ENCODE measurements at places on chromosomes 13 and 19. TPM values are rescaled to one million over a fixed set of nuclear protein-coding genes. Genes with fewer than 3 reads are reported as not detected.

GRCh38 chr13:100835695-100836094 is 161.1 kb upstream of the TMTC4 start:
- no peak for DNase-seq

- DNase-seq: no peak
Measured at GRCh38 chr13:59363313-59363712, 800.4 kb downstream of the DIAPH3 start.

DNA sequence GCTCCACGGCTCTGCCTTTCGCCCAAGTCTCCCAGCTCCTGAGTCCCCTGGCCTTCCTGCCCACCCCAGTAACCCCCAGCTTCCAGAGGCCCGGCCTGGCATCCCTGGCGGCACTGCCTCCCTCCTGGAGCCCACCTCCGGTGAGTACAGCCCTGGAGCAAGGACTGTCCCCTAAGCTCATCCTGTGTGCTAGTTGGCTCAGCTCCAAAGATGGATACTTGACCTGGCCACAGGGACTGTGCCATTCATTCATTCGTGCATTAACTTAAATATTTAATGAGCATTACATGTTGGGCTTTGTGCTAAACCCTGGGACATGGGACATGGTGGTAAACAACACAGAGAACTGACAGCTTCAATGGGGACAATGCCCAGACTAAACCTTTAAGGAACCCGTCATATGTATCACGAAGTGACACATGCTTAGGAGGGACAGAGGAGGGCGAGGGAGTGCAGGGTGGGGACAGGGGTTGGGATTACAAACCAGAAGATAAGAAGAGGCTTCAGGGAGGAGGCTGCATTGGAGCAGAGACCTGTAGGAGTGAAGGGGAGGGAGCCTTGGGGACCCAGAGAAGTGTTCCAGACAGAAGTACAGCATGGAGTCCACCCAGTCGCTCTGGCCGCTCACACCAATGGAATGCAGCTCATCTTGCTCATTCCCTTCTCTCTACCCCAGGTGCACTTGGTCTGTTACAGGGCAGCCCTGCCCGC is 6.9 kb upstream of the OVOL3 start:
- no peak for DNase-seq

GRCh38 chr13:98997738-98998641 is 20.1 kb upstream of the DOCK9 start:
- DNase-seq: no peak

The SPACA6 gene
- 14.7 TPM for total RNA-seq

DNA sequence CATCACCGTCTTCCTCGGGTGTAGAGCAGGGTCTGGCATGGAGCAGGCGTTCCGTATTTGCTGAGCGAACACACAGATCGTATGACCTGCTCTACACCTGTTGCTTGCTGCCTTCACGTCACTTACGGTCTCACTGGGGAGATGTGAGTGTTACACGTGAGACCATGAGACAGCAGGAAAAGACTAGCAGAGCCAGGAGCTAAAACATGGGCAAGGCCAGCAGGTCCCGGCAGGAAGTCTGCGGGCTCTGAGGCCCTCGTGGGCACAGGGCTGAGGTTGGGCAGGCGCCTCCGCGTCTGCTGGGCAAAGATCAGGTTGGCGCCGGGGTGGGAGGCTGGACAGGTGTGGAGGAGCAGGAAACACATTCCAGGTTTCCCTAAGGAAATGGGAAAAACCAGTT is 19.7 kb upstream of the GTF3A start:
- no peak for DNase-seq

The CCDC159 gene
- 24.2 TPM for total RNA-seq

DNA sequence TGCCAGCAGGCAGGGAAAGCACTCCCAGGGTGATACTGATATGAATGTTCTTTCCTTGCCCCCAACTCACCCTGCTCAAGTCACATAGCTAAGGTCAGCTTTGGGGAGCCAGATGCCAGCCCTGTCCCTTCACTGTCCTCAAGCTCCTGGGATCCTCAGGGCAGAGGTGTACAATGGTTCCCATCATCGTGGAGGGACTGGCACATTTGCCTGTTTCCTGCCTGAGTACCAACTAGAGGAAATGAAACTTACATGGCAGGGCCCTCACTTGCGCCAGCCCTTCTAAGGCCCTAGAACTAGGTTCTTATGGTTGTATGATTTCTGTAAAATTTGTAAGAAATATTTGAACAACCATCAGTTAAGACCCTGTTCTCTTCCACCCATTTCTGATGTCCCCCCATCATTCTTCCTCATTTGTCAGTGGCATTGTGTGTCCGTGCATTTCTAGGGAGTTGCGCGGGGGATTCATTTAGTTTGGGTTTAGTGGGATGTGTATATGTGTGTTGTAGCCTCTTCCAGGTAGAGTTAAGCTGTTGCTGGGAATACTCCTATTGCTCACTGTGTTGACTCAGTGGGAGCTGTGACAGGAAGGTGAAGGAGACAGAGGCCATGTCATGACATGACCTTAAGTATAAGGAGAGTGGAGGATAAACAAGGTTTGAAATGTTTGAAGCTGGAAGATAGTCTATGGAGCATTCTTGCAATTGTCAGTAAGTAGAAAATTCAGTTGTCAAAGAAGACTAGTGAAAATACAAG is 41.3 kb upstream of the RCBTB2 start:
- DNase-seq: no peak

- DNase-seq: peak; percentile 82
Measured at GRCh38 chr19:11091703-11092153, 2.5 kb downstream of the LDLR start.

GRCh38 chr13:90618133-90618532 is 729.4 kb upstream of the MIR17HG start:
- DNase-seq: no peak

The KLK2 gene
- not detected for total RNA-seq

- no peak for DNase-seq
Measured at GRCh38 chr13:30429235-30429634, 6.9 kb downstream of the UBE2L5 start.

DNA sequence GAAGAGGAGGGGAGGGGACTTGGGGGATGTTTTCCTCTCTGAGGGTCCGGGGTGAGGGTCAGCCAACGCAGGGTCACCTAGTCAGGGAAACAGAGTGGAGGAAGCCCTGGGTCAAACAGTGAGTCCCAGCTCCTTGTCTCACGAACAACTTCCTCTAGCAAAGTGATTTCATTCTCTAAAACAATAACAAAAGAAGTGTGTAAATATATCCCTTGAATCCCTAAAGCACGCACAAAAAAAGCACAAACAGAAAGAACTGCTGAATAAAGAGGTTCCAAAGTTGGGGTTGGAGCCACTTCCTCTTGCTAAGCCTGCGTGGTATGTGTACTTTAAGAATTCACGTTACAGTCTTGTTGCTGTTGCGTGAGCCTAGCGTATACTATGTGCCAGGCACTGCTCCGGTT is 1.5 kb upstream of the C5AR2 start:
- DNase-seq: no peak

GRCh38 chr19:46451352-46451751 is 20.0 kb downstream of the PNMA8A start:
- no peak for DNase-seq

DNA sequence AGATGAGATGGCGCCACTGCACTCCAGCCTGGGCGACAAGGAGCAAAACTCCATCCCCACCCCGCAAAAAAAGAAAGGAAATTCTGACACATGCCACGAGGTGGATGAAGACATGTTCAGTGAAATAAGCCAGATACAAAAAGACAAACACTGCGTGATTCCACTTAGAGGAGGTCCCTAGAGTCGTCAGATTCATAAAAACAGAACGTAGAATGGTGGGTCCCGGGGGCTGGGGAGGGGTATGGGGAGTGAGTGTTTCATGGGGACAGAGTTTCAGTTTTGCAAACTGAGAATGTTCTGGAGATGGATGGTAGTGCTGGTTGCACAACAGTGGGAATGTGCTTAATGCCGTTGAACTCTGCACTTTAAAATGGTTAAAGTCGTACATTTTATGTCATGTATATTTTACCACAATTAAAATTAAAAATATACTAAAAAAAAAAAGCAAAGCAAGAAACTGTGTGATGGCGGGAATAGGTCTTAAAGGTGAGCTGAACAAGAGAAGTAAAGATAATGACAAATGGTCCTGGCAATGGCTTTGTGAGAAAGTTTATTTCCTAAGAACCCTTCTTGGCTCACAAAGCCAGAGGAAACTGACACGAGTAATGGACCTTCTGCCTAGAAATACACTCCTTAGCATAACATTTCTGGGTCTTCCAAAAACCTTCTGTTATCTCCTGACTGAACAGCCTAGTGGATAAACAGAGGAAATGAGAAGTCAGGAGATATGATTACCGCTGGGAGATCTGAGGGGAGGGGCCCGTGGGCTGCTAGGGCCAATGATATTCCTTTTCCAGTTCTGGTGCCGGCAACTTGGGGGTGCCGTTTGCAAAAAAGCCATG is 4.2 kb upstream of the SPC24 start:
- DNase-seq: no peak

The B3GNT3 gene
- total RNA-seq: not detected

The ADAMTSL5 gene
- 69.7 TPM for total RNA-seq

GRCh38 chr13:21066946-21067345 is 5.6 kb upstream of the LATS2 start:
- DNase-seq: no peak

DNA sequence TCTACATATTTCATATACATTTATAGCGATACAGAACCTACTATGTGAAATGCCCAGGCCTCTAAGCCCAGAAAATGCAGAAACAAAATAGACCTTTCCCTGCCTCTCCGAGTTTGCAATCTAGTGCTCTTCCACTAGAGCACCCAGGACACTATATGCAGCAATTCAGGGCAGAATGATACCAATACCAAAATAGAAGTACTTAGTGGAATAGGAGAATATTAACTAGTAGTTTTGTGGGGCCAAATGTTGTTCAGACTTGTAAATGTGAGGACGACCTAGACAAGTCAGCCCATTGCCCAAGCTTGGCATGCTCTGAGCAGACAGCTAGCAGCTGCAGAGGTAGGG is 35.8 kb upstream of the FLT1 start:
- DNase-seq: no peak

GRCh38 chr13:97241761-97242160 is 19.6 kb downstream of the MBNL2 start:
- DNase-seq: no peak

GRCh38 chr13:104936304-104936703 is 1599.2 kb downstream of the EFNB2 start:
- DNase-seq: no peak

The USHBP1 gene
- 4.7 TPM for total RNA-seq

The ZNF724 gene
- 0.81 TPM for total RNA-seq

- DNase-seq: peak; percentile 77
Measured at GRCh38 chr19:5627395-5627904, 4.6 kb downstream of the SAFB start.

The ZNF726 gene
- total RNA-seq: 0.48 TPM

GRCh38 chr19:58354478-58355030 is 1.3 kb upstream of the A1BG start:
- peak; percentile 66 for DNase-seq

GRCh38 chr19:15237759-15238638 is 5.8 kb upstream of the EPHX3 start:
- DNase-seq: no peak

- peak; percentile 74 for DNase-seq
Measured at GRCh38 chr19:33468361-33469170, 53.0 kb downstream of the PEPD start.

The CCL25 gene
- total RNA-seq: not detected

- peak; percentile 96 for DNase-seq
Measured at GRCh38 chr19:45469132-45469944, 1.5 kb downstream of the FOSB start.

GRCh38 chr19:49363268-49364082 is at the start of gene DKKL1:
Gene DKKL1, plus strand, starts transcription at chr19:49363877. Its CDS starts 122 bp downstream, at chr19:49363999.
- peak; percentile 99 for DNase-seq

The GPR18 gene
- not detected for total RNA-seq

The BSG gene
- 1,183 TPM for total RNA-seq

- DNase-seq: peak; percentile 94
Measured at GRCh38 chr19:41958367-41959055, 610 bp downstream of the RABAC1 start.

Measured in cardiac septum (tissue), 1 donor.